ENCODE measurements at places on chromosomes 1 and 21.

DNA sequence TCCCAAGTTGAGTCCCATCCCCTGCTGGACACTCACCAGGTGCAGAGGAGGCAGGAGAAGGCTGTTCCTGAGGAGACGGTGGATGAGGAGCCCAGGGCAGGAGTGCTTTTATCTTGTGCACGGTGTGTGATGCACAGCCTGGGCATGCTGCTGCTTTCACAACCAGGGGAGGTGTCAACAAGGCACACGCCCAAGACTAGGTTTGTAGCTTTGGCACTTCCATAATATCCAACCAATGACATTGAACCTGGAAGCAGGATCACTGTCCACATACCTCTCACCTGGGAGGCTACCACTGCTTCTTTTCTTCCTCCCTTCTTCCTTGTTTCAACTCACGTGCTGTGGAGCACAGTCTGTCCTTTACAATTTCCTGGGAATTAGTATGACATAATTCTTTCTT is at the start of gene LCE3D:
Gene LCE3D, minus strand, starts transcription at position 84 of the 400 bp plus-strand sequence. CDS start 580 bp downstream, outside the sequence.
- no peak for DNase-seq

DNA sequence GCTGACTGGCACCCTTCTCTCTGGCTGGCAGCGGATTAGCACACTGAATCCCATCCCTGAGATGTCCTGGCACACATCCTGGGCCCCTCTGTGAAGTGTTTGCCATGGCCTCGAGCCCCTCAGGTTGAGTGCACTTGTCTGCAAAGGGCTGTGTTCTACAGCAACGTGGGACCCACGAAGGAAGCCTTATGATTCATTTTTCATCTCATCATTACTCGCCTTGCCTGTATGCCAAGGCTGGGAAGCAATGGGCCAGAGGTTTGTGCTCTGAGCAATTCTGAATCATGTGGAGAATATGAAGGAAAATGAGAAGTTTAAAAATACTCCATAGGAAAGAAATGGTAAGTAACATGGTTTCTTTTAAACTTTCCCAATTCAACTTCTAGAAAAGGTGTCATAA is 124.8 kb upstream of the LMO4 start:
- no peak for DNase-seq

DNA sequence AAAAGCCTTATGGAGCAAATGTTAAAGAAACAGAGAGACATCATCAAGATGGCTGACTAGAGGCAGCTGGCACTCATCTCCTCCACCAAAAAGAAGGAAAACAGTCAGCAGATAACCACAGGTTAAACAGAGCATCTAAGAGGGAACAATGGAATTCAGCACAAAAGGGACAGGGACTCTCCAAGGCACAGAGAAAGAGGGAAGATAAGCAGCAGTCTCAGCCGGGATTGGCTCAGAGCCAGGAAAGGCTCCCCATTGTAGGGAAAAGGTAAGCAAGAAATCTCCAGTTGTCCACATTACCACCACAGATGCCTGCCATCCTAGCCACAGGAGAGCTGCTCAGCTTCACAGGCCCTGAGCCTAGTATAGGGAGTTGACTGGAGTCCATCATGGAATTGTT is 605.5 kb downstream of the SMYD3 start:
- no peak for DNase-seq

DNA sequence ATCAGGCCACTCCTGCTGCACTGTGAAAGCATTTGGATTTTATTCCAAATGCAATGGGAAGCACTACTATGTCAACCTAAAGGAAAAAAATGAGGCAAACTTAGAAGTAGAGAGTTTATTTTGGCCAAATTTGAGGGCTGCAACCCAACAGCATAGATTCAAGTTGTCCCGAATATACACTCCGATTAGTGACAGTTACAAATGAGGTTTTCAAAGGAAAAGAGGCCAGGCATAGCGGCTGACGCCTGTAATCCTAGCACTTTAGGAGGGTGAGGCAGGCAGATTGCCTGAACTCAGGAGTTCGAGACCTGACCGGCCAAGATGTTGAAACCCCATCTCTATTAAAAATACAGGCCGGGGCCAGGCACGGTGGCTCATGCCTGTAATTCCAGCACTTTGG is 78.9 kb upstream of the PUM1 start:
- DNase-seq: no peak

DNA sequence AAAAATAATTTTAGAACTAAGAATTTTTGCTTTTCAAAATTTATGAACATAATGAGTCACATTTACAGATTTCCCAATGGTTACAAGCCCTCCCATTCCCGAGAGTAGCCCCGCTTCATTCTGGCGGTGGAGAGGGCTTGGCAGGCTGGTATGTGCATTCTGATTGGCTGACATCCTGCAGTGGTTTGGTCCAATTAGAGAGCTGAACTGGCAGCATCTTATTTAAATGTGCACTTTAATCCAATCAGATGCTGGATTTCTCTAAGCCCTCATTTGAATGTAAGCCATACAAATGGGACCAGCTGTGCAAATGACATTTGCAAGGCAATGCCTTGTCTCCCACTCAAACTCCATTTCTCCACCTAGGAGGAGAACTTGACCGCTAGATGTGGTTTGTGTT is 18.0 kb upstream of the TRIM17 start:
- no peak for DNase-seq

DNA sequence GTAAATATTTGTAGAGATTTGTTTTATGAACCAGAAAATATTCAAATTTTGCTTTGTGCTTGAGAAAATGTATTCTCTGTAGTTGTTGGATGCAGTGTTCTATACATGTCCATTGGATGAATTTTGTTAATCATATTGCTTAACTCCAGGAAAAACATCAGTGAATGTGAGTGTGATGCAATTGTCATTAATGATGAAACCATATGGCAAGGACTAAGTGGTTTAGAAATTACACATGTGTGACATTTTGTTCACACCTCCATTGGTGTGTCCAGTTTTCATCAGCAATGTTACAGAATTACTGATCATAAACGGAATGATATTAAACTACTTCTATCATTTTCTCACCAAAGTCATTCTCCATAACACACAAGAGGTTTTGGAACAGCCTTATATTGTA is 151.8 kb upstream of the ST6GALNAC5 start:
- DNase-seq: no peak

DNA sequence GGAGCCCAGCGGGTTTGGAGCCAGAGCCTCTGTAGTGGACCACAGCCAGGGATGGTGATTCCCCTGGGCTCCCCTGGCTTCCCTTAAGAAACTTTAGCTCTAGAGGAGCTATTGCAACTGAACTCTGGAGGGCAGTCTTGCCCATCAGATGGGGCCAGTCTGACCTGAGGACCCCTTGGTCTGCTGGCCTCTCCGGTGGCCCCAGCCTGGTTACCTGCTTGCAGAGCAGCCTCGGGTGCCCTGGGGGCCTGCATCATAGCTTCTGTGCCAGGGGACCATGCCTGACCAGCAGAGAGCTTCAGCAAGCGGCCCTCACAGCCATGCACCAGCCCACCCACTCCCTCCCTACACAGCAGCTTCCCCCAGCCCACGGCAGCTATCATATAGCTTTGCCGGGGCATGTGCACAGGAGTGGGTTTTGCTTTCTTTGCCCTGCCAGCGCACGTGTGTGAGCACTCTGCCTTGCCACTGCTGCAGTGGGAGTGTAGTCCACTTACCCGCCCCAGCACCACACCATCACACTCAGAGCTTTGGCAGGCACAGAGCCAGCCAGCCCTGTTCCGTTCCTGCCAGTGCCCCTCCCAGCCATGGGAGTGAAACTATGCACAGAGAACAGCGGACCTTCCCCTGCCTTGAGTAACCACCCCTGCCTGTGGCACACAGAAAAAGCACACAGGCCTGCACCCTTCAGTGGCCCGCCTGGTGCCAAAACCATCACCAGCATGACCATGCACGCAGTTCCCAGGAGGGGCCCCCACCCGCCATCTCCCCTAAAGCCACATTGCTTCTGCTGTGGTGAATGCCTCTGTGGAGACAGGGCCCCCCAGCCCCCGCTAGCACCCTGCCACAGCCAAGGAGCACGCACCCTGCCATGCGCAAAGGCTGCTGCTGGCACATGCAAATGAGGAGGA is 442.9 kb upstream of the NEGR1 start:
- DNase-seq: no peak

- DNase-seq: no peak
These were observed 18.8 kb downstream of the GATAD2B start for GRCh38 chr1:153903841-153904455.

- no peak for DNase-seq
These were observed 11.1 kb upstream of the KNCN start for GRCh38 chr1:46562498-46562897.
